GM19239 (cell line): ENCODE measurements at places on chromosomes 1 and 21.
A peak's percentile ranks its signal among the peaks of the same experiment; 100 is the strongest.

DNA sequence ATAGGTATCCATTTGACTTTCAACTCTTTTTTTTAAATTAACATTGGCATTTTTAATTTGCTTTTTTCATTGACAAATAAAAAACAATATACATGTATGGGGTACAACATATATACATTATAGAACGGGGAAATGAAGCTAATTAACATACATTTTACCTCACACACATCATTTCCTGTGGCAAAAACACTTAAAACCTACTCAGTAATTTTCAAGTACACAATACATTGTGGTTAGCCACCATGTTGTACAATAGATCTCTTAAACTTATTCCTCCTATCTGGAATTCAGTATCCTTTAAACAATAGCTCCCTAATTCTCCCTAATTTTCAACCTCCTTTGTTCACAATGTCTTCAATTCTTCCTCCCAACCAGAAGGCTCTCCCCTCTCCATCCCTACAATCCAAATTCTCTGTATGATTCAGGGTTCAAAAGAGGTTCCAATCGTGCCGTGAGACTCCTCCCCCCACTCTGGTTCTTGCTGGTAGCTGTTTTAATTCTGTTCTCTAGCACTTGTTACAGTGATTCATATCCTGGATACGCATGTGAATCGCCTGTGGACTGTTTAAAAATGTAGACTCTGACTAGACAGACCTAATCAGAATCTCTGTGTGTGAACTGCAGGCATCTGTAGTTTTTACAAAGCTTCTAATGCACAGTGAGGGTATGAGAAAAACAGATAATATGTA lies 87.6 kb upstream of the DUSP10 start:
- DNase-seq = no peak

DNA sequence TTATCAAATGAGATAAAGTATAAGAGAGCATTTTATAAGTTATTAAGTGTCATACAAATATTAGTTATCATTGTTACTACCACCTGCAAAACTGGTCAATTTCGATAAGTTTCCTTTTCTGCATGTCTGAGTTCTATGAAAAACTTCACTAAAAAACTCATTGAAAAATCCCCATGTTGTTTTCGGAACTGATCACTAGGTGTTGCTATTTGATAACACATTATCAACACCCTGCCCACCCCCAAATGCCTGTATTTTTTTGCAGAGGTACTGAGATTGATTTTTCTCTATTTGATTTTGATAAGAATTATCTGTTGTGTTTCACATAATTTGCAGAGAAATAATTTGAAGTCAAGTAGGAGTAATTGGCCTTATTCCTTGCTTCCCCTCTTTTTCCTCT lies 22.1 kb upstream of the DISP1 start:
- DNase-seq = no peak

DNA sequence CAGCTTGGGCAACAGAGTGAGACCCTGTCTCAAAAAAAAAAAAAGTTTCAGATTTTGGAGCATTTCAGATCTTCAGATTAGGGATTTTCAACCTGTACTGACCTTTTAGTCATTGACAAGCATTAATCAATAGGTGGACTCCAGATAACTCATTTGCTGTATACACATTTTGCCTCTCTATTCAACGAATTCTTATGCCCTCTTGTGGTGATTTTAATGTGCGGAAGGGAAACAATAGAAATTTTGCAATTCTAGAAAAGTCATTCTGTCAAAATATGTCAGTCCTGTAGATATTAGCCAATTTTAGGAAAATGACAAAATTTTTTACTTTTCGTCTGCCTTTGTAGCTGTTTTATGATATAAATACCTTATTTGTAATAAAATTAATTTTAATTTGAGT lies 11.6 kb upstream of the OR2G2 start:
- peak; percentile 5 for DNase-seq

DNA sequence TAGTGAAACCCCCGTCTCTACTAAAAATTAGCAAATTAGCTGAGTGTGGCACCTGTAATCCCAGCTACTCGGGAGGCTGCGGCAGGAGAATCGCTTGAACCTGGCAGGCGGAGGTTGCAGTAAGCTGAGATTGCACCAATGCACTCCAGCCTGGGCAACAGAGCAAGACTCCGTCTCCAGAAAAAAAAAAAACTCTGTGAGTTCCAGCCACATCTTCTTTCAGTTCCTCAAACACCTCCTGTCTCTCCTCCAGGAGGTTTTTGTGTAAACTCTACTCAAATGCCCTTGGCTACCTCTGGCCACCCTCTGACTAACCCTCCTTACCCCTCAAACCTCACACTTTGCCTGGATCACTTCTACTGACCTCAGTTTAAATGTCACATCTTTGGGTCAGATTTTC lies 38.1 kb downstream of the RCSD1 start:
- no peak for DNase-seq

- no peak for DNase-seq
These were observed 16.8 kb upstream of the CD58 start for GRCh38 chr1:116587501-116588227.

DNA sequence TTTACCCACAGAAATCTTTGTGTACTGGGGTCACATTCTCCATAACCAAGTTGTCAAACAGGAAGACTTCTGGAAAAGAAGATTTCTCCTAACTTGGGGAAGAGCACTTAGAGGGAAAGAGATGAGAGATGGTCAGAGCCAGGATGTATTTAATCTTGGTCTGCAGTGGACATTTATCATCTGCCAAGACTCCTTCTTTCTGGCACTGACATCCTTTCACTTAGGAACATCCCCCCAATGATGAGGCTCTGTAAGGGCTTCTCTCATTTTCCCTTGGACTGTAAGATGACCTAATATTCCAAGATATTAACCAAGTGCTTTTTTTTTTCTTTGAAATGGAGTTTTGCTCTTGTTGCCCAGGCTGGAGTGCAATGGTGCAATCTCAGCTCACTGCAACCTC lies 39.3 kb upstream of the IGSF3 start:
- DNase-seq = no peak

DNA sequence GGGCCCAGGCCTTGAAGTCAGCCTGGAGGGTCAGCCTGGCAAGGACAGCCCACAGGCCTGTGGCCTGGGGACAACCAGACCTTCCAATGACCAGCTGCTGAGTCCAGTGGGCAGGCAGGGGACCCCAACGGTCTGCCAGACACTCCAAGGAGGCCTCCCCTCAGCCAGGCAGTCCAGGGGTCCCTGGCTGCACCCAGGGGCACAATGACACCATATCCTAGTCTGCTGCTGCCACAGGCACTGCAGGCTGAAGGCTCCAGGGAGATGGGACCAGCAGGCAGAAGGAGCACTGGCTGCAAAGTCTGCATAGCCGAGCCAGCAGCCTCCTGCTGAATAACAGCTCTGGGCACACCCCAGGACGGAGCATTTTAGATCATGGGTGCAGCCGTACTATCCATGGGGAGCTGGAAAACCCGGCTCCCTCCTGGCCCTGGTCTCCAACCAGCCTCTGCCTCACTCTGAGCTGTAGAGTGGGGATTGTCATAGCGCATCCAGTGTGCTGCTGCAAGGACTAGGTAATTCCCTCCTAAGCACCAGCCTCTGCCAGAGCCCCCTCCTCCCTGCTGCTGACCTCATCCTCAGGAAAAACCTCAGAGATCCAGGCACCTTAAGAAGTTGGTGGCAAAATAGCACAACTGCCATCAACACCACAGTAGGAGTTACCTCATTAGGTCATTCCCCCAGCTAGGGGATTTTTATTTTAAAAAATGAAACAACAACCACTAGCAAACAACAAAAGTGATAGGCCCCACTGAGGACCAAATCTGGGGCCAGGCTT lies 4.8 kb upstream of the LAPTM5 start:
- DNase-seq = no peak

DNA sequence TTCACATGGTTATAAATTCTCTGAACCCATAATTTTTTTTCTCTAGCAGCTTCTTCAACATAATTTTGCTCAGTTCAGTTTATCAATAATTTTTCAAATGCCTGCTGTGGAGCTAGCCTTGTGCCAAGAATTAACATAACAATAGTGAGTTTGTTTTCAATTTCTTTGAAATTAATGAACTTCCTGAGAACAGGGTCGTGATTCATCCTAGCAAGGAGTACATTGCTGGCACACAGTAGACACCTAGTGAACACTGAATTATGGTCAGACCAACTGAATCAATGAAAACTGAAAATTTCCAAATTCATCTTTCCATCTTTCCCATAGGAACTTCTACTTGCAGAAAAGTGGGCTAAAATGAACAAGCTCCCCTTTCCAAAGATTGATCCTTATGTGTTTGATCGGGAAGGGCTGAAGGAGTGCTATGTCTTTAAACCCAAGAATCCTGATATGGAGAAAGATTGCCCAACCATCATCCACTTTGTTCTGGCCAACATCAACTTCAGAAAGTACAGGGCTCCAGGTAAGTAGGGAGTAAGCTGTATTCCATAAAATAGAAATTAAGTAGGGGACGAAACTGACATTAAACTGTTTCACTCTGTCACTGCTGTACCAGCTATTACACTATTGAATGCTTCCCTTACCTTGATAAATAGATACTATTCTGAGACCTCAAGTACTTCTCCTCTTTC lies 148.7 kb downstream of the PLA2G4A start:
- no peak for DNase-seq

GRCh38 chr1:210908791-210909190 lies 225.2 kb downstream of the KCNH1 start:
- no peak for DNase-seq
